ENCODE measurements at places on chromosomes 1 and 21.
A peak's percentile ranks its signal among the peaks of the same experiment; 100 is the strongest.

GRCh38 chr1:17207966-17208418, 3.1 kb downstream of the PADI1 start:
- no peak for DNase-seq

DNA sequence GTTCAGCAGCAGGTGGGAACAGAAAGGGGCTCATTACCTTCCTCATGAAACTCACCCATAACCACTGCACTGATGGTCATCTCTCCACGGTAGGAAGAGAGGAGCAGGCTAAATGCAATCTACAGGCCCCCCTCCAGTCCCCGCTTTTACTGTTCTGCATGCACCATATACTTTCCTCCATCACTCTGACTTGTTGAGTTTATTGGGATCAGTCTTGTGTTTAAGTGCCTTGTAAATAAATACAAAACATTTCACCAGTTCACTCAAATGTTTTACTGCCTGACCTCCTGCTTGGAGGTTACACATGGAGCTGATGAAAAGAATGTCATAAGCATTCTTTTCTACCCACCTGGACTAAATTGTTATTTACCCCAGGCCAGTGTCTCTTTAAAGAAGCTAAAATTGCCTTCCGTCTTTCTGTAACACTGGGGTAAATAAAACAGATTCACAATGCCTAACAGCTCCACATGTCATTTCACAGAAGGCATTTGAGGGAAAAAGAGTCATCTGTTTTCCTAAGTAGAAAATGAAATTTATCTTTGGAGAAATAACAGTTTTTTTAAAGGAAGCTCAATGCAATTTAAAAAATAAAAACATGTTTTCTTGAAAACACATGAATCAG, 30.7 kb downstream of the PTPN14 start:
- DNase-seq: no peak

DNA sequence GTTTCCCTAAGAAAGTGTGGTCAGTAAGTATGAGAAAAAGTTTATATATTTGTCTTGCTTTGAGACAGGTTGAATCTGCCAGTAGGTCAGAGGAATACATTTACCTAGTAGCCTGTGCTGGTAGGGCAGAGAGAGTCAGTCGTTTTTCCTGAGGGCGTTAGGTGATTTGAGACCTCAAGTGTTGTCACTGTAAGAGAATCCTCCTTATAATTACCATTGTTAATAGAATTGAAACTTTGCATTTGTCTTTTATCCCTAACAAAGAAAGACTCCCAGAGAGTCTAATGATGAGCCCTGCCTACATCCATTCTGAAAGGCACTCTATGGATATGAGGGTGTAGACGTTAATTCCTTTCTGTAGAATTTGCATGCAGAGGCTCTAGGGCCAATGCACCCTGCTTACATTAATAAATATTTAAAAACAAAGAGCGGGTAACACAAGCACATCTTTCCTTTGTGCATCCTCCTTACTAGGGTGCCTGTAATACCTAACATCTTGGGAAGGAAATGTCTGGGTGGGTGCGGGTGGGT, 16.4 kb downstream of the PBX1 start:
- DNase-seq: no peak

GRCh38 chr1:156524481-156524869, 23.9 kb upstream of the MEF2D start:
- no peak for DNase-seq

- DNase-seq: no peak
Measured at GRCh38 chr21:46666941-46667740, 31.7 kb downstream of the PRMT2 start.

DNA sequence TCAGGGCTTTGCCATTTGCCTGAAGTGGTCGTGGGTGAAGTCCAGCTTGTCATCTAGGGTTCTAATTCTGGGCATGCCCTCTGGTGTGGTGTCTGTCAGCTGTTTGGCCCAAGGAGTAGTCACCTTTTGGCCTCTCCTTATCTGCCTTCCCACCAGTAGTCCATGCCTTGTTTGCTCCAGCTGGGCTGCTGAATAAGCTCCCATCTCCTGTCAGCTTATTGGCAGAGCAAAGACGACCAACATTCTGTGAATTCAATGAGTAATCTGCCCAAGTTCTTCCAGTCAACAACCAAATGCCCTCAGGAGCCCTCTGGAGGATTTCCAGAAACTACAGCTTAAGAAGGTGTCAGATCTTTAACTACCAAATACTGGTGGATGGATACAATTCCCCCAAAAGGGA, 7.0 kb downstream of the BCAN start:
- DNase-seq: no peak

- DNase-seq: no peak
Measured at GRCh38 chr1:145690587-145691558, 16.3 kb downstream of the PDZK1 start.

DNA sequence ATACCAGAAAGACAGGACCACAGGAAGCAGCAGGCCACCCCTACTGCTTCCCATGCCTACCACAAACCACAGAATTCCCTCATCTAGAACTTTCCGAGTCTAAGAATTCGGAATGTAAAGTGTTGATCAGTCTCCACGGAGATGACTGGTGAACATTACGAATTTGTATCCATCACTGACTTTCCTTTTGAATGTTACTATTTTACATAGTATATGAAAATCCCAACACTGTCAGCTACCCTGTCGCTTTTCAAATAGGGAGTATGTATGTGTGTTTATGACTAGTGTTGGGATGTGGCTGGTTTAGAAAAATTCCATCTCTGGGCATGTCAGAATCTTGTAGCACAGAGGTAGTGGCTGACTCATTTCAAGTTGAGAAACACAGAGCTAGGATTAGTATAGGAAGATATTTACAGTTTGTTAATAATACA, 118.2 kb downstream of the COQ8A start:
- no peak for DNase-seq

GRCh38 chr21:18384771-18385170, 18.8 kb downstream of the TMPRSS15 start:
- DNase-seq: no peak

DNA sequence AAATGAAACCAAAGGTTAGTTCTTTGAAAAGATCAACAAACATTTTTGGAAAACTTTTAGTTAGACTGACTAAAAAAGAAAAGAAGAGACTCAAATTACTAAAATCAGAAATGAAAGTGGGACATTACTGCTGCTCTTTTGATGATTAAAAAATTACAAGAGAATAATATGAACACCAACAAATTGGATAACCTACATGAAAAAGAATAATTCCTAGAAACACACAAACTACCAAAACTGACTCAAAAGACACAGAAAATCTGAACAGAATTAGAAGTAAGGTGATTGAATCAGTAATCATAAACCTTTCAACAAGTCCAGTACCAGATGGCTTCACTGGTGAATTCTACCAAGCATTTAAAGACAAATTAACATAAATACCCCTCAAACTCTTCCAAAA, 5.6 kb downstream of the KIFAP3 start:
- no peak for DNase-seq

GRCh38 chr1:79825551-79825950, 819.0 kb upstream of the ADGRL4 start:
- DNase-seq: no peak

DNA sequence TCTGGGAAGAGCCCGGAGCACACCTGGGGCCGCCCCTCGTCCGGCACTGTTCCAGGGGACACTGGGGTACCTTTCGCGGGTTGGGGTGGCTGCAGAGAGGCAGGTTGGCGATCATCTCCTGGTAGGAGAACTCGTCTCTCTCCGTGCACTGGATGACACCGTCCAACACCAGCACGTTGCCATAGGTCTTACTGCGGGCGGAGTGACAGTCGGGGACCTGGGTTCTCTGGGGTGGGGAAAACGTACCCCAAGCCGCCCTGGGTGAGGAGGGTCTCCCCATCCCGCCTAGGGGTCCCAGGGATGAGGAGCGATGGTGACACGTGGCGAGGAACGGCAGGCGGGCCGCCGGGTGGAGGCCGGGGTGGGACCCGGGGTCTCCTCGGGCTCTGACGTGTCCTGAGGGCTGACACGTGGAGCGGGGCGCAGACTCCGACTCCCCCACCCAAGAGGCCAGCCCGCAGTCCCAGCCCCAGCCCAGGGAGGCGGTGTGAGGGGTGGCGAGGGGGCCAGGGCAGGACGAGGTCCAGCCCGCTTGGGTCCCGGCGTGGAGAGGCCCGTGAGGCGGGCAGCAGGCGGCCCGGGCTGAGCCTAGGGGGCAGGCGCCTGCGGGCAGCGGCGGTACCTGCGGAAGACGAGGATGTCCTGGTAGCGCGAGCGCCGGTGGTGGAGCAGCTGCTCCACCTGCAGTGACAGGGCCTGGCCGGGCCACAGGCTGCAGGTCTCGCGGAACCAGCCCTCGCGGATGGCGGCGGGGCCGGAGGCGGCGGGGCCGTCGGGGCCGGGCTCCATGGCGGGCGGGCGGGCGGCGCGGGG, 457 bp downstream of the SRM start:
- no peak for DNase-seq

GRCh38 chr1:62436466-62437272, at the start of gene USP1:
Gene USP1 (plus strand): TSS chr1:62437049. CDS start chr1:62439868, 2,819 bp downstream.
- peak; percentile 97 for DNase-seq

DNA sequence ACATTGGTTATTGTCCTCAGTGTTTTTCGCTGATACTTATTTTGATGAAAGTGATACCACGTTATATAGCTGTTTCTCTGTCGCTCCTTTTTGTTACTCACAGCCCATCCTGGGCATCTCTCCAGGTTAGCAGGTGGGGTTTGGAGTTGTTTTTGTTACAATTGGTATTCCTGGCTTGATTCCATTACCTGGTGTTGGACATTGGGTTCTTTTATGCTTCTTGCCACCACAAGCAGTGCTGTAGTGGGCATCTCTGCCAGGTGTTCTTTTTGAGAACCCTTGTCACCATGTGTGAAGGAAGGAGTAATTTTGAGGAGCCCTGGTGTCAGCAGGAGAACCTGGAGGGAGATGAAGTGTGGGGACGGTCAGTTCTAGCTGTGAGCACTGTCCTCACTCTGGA, 47.5 kb upstream of the PWP2 start:
- DNase-seq: no peak

DNA sequence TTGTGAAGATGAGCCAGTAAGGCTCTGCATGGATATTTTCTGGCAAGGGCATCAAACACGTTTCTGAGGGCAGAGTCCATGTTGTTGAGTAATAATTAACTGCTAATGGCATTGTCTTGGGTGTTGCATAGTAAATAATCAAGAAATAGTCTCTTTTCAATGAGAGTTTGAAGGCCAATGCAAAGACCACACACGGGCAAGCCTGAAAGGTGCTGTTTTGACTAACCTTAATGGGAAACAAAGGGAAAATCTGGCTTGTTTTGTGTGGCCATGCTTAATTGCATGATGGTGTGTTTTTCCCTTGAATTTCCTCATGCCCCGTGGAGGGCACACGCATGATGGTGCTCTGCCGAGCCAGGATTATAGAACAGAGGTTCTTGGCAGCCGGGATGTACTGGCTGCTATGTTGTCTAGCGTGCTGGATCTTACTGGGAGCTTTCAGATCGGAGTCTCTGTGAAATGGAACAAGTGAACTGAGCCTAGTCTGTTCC, 127.6 kb downstream of the NOS1AP start:
- DNase-seq: no peak

DNA sequence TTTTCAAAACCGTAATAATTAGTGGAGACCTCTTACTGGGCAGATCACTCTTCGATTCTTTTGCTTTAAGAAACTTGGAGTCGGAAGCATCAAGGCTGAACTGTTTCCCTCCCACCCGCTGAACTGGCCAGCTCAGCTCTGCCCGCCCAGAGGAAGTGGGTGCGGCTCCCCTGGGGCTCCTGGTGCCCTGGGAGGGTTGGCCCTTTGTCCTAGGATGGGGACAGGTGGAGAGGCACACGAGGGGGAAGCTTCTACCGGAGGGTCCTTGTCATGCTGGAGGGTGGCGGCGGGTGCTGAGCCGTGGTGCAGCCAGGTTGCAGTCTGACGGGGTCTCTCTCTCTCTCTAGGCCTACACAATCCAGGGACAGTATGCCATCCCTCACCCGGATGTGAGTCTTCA, 64.3 kb upstream of the COL6A1 start:
- no peak for DNase-seq

- DNase-seq: no peak
Measured at GRCh38 chr1:110069404-110070281, 829 bp downstream of the ALX3 start.

DNA sequence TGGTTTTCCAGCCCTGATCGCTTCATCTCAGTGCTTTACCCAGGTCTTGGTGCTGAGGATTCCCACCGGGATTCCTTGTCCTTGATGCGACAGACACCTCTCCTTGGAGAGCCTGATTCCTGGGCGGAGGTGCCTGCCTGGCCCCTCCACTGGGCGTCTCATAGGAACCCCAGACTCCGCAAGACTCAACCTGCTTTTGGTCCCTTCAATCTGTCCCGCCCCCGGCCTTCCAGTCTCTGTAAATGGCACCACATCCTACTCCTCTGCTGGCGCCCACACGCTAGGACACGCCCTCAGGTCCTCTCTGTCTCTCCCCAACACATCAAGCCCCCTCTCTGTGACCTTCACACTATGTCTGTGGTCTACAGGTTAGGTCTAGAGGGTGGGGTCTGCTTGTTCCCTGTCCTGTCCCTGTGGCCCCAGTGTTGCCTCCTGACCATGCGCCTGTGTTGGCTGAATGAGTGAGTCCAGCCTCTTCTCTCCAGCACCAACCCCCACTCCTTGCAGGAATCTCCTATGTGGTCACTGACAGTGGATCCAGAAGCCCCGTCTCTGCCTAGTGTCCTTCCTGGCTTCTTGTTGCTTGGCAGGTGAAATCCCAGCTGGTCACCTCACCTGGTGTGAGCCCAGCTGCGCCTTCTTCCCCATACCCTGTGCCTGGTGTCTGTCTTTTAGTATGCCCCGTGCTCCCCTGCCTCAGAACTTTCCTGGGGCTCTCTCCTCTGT, 119.7 kb upstream of the C1orf174 start:
- DNase-seq: no peak

DNA sequence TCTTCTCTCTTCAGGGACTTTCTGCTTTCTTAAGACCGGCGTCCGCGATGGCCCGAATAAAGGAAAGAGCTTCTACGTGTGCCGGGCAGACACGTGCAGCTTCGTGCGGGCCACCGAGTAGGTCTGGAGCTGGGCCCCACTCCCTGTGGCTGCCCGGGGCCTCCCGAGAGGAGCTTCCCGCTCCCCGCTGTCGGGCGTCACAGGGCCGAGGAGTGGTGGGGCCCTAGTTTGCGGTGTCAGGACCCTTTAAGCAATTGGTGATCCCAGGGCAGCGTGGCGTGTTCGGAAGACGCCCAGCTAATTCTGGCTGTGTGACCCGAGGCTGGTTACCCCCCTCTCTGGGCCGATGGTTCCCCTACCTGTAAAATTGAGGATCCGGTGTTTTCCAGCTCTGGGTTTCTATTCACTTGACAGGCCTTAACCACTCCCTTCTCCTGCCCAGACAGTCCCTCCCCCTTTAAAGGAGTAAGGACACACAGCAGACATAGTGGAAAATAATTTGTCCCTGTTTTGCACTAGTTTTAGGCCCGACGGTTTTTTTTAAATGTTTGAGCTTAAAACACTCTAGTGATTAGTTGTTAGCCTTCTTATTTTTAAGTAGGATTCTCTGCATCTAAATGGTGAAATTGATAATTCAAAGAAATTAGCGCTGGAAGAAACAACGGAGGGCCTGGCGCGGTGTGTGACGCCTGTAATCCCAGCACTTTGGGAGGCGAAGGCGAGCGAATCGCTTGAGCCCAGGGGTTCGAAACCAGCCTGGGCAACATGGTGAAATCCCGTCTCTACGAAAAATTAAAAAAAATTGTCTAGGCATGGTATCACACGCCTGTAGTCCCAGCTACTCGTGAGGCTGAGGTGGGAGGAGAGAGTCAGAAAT, 553 bp downstream of the TTF2 start:
- no peak for DNase-seq

Data from lower lobe of right lung (tissue), 2 donors.